ENCODE measurements at places on chromosomes 3 and 15.

- no peak for DNase-seq
These were observed 20.2 kb downstream of the CPOX start for GRCh38 chr3:98573181-98573728.

GRCh38 chr3:22366781-22367180 is 615.8 kb upstream of the ZNF385D start:
- DNase-seq = no peak

GRCh38 chr3:123782488-123782887 is 101.6 kb downstream of the MYLK start:
- DNase-seq = no peak

DNA sequence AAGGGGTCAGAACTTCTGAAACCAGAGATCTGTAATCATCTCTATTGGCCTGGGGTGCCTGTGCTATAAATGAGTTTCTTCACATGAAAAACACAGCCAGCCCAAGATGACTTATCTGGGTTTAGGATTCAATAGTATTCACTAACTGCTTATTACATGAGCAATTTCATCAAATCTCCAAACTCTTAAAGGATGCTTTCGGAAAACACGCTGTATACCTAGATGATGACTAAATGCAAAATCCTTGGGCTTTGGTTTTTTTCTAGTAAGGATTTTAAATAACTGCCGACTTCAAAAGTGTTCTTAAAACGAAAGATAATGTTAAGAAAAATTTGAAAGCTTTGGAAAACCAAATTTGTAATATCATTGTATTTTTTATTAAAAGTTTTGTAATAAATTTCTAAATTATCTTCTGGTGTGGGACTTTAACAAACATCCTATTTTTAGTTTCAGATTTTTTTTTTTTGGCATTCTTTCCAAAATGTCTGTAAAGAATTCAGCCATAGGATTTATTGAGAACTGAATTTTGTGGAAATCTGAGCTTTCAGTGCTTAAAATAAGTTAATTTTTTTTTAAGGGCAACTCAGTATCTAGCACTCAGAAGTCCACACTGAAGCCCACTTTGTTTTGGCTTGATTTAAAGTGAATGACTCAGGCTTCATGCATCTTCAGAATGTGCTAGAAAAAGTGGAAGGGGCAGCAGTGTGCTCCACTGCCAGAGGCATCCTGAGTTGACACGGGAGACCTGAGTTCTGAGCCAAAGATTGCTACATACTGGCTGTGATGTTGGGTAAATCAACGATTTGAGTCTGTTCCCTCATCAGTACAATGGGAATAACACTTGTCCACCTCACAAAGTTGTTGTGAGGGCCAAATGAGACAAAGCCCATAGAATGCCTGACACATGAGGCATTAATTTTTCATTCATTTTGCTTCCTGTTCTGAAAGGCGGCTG is 18.7 kb downstream of the TMEM43 start:
- no peak for DNase-seq

- no peak for DNase-seq
These were observed 20.7 kb downstream of the PPP1R2 start for GRCh38 chr3:195522254-195523023.

- DNase-seq = no peak
These were observed 129.0 kb downstream of the SEMA6D start for GRCh38 chr15:47846128-47846868.

- DNase-seq = no peak
These were observed 278.4 kb upstream of the ZPLD1 start for GRCh38 chr3:102156426-102156825.

- DNase-seq = no peak
These were observed 352.1 kb upstream of the ALCAM start for GRCh38 chr3:105014631-105015030.

DNA sequence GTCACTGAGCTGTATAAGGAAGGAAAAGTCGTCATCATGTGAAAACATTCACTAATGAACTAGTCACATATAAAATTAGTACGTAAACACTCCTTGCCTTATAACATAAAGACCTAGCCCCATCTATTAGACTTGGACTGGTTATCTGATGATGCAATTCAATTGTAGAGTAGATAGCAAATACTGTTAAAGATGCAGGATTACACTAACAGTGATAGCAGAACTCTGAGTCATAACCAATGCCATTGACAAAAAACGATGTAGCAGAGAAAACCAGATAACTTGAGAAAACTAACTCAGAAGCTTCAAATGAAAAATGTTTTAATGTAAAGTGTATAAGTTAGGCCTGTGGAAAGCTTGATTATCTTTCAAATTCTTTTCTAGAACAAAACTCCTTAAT is 132.2 kb downstream of the WDR72 start:
- DNase-seq = no peak

DNA sequence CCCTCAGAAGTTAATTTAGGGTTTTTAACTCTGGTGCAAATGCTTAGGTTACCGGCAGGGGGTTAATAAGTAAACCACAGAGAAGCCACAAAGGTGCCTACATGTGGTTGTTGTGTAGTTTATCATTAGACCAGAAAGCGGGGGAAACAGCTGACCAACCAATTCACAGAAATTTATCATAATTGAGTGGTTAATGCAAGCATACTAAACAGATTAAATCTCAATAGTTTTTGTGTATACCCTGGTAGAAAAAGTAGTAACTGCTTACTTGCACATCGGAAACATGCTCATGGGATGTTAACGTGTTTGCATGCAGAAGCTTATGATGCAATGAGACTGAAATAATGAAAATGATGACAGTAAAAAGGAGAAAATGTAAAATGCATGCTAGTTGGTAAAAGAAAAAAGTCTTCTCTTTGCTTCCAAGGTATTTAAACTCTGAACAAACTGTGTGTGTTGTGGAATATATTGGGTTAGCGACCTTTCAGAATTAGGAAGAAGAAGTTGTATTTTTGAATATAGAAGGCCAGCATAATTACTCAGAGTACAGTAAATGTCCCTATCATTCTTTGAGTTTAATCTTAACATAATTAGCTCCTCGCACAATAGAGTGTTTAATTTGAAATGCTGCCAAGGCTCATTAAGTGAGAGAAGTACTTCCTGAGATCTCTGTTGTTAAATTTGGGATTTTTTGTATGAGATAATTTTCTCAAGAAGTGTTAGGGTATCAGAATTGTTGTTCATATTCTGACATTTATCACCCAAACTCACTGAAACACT is 316.2 kb downstream of the PTPRG start:
- DNase-seq = no peak

- DNase-seq = no peak
These were observed 65.1 kb downstream of the CD200R1L start for GRCh38 chr3:112781599-112781998.

DNA sequence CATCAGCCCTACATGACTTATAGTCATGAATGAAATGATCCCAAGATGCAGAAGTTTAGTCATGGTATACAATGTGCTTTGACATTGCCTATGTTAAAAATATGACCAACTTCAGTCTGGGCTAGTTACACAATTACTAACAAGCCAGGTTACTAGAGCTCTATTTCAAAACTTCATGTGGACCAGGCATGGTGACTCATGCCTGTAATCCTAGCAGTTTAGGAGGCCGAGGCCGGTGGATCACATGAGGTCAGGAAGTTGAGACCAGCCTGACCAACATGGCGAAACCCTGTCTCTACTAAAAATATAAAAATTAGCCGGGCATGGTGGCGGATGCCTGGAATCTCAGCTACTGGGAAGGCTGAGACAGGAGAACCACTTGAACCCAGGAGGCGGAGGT is 613.0 kb downstream of the CADM2 start:
- no peak for DNase-seq

Measured in stimulated activated CD8-positive, alpha-beta memory T cell treated with anti-CD3 and anti-CD28 coated beads, Interleukin-12 subunit alpha, Interleukin-12 subunit beta, amount 100 ng/mL, for 1 hour (primary cell).